HS-5 (cell line): ENCODE measurements at places on chromosomes 11 and 22.
A peak's percentile ranks its signal among the peaks of the same experiment; 100 is the strongest.

GRCh38 chr11:57181678-57182305 lies at the start of gene LRRC55:
LRRC55 (plus strand) TSS chr11:57181953; CDS start chr11:57182023, 70 bp downstream.
- DNase-seq, result no peak

DNA sequence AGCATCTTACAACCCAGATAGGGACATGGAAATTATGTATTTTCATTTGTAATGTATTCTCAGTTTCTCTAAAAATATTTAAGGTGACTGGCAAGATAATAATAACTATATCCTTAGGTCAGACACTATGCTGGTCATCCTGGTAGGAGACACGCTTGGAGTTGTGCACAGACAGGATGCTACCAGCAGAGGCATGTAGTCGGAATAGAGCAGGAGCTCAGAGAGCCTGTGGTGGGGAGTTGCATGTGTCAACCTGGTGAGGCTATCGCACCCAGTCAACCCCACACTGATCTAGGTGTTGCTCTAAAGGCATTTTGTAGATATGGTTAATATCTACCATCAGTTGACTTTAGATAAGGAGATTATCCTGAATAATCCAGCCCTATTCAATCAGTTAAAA lies 318.5 kb downstream of the MIAT start:
- no peak for DNase-seq

DNA sequence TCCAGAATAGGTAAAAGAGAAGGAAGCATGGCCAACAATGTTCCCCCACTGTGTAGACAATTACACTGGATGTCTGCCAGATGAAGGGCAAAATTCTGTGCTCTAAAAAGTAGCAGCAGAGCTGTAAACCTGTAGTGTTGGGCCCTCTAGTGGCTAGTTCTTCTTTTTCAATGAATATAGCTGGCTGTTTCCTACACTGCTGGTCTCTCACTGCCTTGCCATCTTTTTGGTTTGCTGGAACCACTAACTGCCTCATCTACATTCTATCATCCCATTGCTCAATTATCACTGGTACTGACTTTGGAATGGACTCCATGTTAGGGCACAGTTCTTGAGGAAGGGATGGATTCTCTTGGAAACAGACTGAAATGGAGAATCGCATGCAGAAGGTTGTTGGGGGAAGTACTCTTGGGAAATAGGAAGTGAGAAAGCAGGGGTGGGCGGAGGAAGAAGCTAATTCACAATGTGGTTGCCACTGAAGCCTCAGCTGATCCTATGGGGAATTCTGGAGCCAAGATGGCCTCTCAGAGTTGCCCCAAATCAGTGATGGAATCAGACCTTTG lies 17.9 kb downstream of the KCNE3 start:
- DNase-seq, result peak; percentile 69

GRCh38 chr11:121688055-121688491 lies 235.3 kb upstream of the SORL1-AS1 start:
- no peak for DNase-seq

DNA sequence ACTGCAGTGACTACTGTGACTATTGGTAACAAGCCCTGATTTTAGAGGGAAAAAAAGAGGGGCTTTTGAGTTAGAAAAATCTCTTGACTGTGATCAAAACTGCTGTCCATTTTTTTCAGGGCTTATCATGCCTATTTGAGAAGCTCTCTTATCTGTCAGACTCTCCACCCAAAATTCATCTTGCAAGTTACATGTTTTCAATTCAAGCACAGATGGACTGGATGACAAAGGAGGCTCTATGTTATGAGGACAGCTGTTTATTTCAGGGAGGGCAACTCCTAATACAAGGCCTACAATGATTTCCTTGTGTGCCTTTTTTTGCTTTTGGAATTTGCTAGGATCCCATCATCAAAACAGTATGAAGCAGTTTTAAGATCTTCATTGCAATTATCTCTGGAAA lies 35.2 kb upstream of the USP47 start:
- DNase-seq, result no peak

GRCh38 chr11:108501396-108501795 lies 3.2 kb upstream of the POGLUT3 start:
- no peak for DNase-seq

- DNase-seq, result no peak
Observed at GRCh38 chr11:65130631-65131416, 3.5 kb downstream of the SYVN1 start.
